ENCODE measurements at places on chromosomes 4 and X. TPM values are rescaled to one million over a fixed set of nuclear protein-coding genes. Genes with fewer than 3 reads are reported as not detected.

Gene MAGEC2
- total RNA-seq = not detected

DNA sequence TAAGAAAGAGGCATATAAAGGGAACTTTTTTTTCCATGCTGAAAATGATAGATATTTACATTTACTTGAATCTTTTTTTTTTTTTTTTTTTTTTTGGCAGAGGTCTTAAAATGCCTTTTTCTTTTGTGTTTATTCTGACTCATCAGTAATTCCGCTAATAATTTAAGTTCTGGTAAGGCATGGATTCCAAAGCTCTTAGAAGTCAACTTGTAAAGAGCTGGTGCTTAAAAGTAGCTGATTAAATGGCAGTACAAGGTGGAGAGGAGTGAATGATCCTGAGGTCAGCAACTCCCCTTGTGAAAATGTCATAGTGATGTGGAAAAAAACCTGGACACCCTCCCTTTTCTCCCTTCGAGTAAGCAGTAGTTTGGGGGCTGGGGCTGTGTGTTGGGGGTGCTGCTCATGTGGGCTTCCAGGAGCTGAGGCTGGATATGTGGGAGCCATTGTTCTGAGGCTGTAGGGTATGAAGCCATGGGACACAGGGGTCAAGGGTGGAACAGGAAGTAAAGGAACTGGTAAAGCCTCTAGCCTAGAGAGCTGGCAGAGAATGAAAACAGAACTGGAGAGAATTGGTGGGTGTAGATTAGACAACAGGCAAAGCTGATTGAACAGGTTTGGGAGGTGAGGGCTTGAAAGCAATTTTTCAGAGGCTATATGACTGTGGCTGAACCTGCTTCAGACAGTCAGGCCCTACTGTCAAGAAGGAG lies 41.0 kb upstream of the PITX2 start:
- DNase-seq = no peak

Gene USP17L24
- not detected for total RNA-seq

- no peak for DNase-seq
Measured at GRCh38 chrX:41580423-41581064, 108.2 kb upstream of the GPR34 start.

Gene TMPRSS11B
- not detected for total RNA-seq

- no peak for DNase-seq
Measured at GRCh38 chrX:11995146-11995545, 143.1 kb upstream of the FRMPD4 start.

Gene CCKAR
- total RNA-seq = not detected

- no peak for DNase-seq
Measured at GRCh38 chr4:83556816-83557215, 20.9 kb downstream of the GPAT3 start.

DNA sequence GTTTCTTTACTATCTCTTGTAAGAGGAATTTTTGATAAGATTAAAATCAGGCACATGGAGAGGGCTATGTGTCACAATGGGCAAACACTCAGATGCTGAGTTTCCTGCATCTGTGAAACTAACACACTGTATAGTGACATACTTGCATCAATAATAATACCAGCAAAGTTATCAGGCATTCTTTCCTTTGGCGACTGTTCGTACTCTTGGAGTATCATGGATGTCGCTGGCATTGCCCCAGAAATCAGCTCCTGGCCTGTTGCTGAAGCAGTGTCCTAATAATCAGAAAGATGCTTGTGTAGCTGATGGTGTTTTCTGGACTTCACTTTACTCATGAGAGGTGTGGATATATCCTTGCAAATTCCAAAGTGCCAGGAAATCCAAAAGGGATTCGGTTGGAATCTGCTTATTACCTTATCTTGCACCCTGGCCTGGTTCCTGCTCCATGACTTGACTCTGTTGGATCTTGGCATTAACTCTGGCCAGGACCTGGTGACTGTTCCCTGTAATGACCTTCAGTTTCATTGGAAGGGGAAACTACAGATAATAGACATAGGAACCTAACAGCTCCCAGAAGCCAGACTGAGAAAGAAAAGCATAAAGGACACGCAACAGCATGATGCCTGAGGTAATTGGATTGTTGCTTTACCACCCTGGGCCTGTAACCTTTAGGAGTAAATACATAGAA lies 762.5 kb upstream of the GRIA3 start:
- no peak for DNase-seq

DNA sequence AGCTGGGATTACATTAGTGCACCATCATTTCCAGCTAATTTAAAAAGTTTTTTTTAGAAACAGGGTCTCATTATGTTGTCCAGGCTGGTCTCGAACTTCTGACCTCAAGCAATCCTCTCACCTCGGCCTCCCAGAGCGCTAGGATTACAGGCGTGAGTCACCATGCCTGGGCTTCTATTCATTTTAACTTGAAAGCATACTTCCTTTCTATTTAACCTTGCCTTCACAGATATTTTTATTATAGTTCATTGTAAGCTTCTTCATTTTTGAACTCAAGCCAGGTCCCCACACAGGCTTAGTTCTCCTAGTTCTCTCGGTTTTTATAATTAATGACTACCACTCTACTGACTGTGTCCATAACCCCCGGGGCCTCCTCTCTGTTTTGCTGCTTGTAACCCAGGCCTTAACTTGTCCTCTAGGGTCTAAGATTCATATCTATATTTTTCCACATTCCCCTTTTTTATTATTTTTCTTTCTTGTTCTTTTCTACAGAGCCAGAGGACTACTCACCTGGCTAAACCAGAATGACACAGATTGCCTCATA lies 50.7 kb downstream of the SNX12 start:
- no peak for DNase-seq

Measured in naive thymus-derived CD8-positive, alpha-beta T cell (primary cell).